Choroid plexus epithelial cell (primary cell): ENCODE measurements at places on chromosomes 16 and 17.

DNA sequence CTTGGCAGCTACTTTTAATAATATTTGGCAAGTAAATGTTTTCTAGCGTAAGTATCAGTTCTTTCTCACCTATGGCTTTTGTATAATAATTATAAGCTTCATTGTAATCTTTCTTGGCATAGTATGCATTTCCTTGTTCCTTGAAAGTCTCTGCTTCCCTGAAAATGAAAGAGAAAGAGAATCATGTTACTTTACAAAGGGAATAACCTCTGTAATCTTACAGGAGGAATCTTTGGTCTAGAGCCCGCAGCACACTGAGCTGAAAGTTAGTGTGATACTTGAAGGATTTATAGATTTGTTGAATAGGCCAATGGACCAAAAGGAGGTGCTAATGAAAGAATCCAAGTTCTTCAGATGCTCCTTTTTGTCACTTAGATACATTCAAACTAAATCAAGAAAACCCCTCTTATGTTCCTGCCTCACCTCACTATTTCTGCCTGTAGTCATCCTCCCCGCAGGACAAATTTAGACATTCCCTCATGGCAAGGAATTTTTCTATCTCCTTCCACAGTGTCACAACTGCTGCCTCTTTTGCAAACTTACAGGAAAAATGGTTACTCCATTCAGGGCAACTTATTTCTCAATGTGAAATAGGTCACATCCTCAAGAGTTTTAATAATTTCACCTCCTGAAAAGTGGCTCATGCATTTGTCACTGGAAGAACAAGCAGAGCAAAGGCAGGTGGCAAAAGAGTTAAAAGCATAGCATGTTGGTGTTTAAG is 16.7 kb downstream of the DNAJC7 start:
- DNase-seq, result no peak

DNA sequence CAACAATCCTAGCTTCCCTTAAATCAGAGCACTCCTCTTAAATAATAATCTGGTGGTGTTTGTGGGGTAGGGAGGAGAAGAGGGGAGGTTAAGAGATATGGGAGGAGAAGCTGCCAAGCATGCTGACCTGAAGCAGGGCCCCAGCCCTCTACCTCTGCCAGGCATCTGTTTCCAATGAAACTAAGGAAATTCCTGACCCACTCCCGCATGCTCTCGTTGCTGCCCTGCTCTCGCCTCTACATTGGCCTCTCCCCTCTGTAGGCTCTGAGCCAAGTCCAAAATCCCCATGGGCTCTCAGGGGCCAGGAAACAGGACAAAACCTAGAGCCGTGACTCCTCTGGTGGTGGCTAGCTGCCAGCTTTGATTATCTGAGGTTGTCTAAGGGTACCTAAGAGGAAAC is 559.5 kb upstream of the CDH11 start:
- DNase-seq, result no peak

- peak; percentile 2 for DNase-seq
Measured at GRCh38 chr16:76386784-76387183, 109.6 kb downstream of the CNTNAP4 start.

DNA sequence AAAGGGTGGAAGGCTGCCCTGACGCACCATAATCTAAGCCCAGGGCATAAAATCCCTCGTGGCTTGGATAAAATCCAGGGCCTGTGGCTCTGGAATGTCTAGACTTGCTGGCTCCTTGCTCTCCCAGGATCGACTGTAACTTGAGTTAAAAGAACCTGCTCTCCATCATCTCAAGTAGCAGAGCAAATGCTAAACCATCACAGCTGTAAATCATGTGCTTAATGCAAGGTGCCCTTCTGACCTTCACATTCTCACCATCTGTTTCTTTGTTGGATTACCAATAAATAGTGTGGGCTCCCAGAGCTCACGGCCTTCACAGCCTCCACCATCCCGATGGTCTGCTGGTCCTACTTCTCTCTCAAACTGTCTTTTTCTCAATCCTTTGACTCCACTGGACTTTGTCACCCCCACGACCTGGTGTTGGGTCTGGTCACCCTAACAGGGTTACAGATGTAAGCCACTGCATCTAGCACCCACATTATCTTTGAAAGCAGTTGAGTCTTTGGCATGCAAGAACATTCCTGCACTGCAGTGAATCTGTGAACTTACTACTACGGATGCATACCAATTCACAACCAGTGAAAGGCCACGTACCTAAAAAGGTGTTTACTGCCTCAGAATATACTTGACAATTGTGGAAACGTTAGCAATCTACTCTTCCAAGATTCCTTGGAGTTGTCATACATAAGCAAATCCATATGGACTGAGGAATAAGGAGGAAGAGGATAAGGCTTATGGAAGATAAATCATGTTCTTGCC is 15.3 kb downstream of the RSL1D1 start:
- peak; percentile 93 for DNase-seq

DNA sequence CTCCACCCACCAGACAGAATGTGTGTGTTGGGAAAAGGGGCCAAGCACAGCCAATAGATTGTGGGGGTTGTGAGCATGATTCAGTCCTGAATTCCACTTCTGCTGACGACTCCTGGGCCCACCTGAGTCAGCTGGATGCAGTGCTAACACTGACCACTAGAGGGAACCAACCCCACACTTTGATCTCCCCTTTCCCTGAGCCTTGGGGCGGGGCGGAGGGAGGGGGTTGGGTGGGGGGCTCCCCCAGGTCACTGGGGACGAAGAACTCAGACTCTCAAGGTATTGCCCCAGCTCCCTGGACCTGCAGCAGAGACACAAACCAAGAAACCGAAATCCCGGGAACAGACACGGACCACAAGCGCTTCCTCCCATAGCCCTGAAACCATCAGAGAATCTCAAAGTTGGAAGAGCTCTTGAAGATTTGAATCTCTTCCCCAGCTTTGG is 621 bp upstream of the CSHL1 start:
- DNase-seq, result peak; percentile 20

- DNase-seq, result peak; percentile 66
Measured at GRCh38 chr17:59311051-59311468, 20.4 kb upstream of the YPEL2 start.

DNA sequence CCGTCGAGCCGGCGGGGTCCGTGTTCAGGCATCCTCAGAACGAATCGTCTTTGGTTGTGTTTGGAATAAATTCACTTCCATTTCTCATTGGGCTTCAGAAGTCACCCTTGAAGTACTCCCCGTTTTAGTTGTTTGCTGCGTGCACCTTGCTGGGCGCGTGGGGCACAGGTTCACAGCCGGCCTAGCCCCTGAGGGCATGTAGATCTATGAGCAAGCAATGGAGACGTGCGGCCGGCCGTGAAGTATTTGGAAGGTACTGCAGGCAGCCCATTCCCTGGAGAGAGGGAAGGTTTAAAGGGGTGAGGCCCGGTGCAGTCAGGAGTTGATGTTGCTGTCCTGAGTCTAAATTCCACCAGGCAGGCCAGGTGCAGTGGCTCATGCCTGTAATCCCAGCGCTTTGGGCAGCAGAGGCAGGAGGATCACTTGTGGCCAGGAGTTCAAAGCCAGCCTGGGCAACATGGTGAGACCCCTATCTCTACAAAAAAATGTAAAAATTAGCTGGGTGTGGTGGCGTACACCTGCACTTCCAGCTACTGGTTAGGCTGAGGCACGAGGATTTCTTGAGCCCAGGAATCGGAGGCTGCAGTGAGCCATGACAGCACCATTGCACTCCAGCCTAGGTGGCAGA is 714 bp downstream of the ACSF3 start:
- DNase-seq, result peak; percentile 15

DNA sequence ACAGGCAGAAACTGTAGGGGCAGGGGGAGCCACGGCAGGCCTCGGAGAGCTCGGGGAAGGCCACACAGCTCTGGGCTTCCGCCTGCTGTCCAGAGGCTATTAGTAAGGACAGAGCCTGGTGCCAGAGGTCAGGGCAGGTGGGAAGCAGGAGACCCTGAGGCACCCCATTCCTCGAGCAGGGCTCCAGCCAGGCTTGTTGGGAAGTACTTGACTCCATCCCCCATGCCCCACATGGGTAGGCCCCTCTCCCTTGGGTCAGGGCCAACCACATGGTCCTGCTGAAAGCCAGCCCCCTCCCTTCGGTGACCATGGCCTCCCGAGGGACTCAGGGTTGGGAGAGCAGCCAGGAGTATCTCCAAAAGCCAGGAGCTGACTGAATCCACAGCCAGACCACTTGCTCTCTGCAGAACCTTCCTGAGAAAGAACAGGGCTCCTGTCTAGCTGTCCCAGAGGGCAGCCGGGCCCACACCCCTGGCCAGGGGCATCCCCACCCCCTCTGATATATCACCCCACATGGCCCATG is 17.4 kb upstream of the MPRIP start:
- no peak for DNase-seq

- no peak for DNase-seq
Measured at GRCh38 chr17:28573521-28573920, 2.2 kb upstream of the PIGS start.

DNA sequence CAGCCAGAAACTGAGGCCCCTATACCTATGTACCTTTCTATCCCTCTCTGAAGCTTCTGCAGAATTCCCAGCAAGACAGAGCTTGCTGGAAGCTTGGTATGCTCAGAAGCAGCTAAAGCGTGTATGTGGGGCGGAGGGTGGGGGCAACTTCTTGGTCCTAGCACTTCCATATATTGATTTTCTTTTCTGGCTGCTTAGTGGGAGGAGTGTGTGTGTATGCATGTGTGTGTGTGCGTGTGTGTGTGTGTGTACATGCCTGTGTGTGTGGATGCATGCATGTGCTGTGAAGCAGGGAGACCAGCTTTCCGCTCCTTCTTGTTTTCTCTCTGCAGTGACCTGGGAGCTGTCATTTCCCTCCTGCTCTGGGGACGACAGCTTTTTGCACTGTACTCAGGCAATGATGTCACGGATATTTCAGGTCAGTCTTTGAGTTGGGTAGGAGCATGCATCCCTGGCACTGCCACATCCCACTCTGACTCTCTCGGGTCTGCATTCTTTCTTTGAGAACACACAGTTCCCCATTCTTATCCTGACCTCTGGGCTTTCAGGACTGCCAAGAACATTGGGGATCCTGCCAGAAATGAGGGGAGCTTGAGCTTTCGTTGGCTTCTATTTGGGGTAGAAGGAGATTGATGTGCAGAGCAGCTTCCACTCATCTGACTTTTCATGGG is 10.7 kb downstream of the HPR start:
- DNase-seq, result peak; percentile 32

DNA sequence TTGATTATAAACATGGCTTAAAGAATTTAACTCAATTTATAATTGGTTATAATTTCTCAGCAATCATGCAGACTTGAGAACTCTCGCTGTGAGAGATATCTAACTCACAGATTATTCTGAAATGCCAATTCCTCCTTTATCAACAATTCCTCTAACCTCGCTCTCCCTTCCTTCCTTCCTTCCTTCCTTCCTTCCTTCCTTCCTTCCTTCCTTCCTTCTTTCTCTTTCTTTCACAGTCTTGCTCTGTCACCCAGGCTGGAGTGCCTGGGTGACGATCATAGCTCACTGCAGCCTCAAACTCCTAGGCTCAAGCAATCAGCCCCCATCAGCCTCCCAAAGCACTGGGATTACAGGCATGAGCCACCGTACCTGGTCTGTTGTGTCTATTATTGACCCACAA is 42.4 kb downstream of the CHD9 start:
- no peak for DNase-seq
